ENCODE measurements at places on chromosomes 4 and X.

GRCh38 chr4:150127757-150128156, 49.5 kb downstream of the DCLK2 start:
- DNase-seq: no peak

DNA sequence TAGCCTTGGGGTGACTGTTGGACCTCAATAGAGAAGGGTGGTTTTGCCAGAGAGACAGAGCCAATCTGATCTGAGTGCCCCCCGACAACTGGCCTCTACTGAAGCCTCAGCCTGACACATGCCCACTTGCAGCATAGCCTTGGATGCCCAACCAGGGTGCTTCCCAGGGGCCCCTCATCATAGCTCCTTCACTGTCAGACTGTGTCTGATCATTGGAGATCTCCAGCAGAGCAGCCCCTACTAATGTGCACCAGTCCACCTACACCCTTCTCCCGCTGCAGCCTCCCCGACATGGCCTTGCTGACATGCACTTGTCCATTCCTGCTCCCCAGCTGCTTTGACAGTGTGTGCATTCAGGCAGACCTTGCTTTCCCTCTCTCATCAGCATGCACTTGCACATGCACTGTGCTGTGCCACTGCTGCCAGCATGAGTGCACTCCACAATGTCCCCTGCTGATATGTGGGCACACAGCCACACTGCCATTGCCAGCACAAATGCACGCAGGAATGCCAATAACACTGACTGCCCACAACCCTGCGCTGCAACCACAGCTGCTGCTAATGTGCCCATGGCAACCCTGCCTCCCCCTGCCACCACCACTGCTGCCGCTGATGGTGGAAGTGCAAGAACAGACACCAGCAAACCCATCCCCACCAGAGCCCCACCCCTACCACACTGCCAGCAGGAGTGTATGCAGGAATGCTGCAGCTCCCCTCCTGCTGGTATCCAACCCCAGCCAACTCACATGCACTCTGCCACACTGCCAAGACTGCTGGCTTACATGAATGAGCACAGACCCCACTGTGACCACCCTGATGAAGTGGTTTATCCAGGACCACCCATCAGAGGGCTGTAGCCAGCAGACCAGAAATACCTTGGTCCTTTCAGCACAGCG, 68.1 kb upstream of the ZMAT1 start:
- no peak for DNase-seq

GRCh38 chr4:96630839-96631238, 790.9 kb downstream of the PDHA2 start:
- no peak for DNase-seq

GRCh38 chr4:6727943-6728250, 11.9 kb downstream of the BLOC1S4 start:
- no peak for DNase-seq

All from CD4-positive, alpha-beta T cell treated with Interleukin-4 for 4 hours (primary cell).